ENCODE measurements at places on chromosomes 6 and 20. TPM values are rescaled to one million over a fixed set of nuclear protein-coding genes. Genes with fewer than 3 reads are reported as not detected.

The OR12D2 gene
- total RNA-seq: not detected

The ZCCHC3 gene
- 6.2 TPM for total RNA-seq

The SIRPD gene
- not detected for total RNA-seq

The OTOR gene
- not detected for total RNA-seq

The YWHAB gene
- total RNA-seq: 213 TPM

The KIF3B gene
- total RNA-seq: 23.2 TPM

The MYMX gene
- not detected for total RNA-seq

The TRIM31 gene
- total RNA-seq: 0.04 TPM

The LRP11 gene
- total RNA-seq: 42.0 TPM

The POFUT1 gene
- 35.3 TPM for total RNA-seq

The LRRC73 gene
- total RNA-seq: 0.37 TPM

The CCND3 gene
- 73.4 TPM for total RNA-seq

The MAP3K7 gene
- 35.8 TPM for total RNA-seq

The MLIP gene
- total RNA-seq: not detected

The SLC17A2 gene
- not detected for total RNA-seq

The GRM1 gene
- not detected for total RNA-seq

The SNAP25 gene
- not detected for total RNA-seq

The AVP gene
- not detected for total RNA-seq

The PEX7 gene
- 7.5 TPM for total RNA-seq
